Hippocampal formation (tissue), 2 donors: ENCODE measurements at places on chromosomes 7 and 10.

DNA sequence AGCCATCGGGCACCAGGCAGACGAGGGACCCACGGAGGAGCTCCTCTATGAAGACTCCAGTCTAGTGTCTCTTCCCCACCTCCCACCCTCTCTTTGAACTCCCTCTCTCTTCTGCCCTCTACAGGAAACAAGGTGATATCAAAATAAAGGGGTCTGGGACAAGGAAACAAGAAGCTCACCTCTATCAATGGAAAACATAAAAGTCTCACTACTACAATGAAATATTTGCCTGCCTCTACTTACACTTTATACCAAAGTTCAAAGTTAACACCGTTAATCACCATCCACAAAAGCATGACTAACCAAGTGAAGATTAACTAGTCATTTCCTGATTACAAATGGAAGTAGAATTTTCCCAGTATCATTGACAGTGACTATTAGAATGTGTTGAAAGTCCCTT is 82.2 kb downstream of the PARD3 start:
- no peak for DNase-seq

DNA sequence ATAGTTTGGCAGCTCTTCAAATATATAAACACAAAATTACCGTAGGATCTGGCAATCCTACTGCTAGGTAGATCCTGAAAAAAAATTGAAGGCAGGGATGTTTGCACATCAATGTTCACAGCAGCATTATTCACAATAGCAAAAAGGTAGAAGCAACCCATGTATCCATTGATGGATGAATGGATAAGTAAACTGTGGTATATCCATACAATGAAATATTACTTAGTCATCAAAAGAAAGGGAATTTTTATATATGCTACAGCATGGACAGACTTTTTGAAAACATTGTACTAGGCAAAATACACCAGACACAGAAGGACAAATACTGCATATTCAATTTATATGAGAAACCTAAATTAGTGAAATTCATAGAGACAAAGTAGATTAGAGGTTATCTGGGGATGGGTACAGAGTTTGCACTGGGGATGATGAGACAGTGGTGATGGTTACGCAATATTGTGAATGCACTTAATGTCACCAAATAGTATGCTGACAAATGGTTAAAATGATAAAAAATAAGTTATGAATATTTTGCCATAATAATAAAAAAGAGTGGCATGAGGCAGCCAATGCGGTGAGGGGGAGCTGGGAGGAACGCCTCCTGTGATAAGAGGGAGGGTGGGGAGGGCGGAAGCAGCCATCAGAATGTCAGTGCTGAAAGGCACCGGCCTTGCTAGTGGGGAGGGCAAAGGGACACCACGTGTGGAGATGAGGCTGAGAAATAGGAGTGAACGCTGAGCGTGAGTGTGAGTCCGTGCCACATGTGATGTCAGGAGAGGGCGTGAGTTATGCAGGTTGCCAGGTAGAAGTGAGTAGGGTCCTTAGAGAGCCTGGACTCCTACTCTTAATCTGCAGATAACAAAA is 386.1 kb upstream of the PODXL start:
- DNase-seq: no peak

DNA sequence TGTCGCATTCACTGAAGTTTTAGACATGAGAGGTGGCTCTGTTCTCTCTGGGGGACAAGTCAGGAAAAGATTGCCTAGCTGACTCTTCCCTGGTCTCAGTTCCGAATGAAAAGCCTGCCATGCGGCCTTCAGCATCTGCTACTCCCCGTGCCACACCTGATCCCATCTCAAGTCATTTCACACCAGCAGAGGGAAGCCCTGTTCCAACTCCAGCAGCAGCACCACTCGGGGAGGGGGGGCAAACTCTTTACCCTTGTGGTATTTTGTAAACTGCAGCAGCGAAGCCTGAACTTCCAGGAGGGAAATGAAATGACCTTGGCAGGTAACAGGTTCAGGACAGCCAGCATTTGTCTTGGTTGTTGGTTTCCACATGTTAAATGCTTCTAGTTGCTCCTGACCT is 13.8 kb downstream of the LRRC4 start:
- no peak for DNase-seq

GRCh38 chr10:79254333-79255006 is 92.8 kb upstream of the PPIF start:
- DNase-seq: no peak

- peak; percentile 59 for DNase-seq
Observed at GRCh38 chr7:97835296-97836138, 36.7 kb downstream of the ASNS start.

- no peak for DNase-seq
Observed at GRCh38 chr10:113680190-113681111, 739 bp downstream of the CASP7 start.

GRCh38 chr10:126569513-126570244 is 100.8 kb downstream of the C10orf90 start:
- peak; percentile 32 for DNase-seq

DNA sequence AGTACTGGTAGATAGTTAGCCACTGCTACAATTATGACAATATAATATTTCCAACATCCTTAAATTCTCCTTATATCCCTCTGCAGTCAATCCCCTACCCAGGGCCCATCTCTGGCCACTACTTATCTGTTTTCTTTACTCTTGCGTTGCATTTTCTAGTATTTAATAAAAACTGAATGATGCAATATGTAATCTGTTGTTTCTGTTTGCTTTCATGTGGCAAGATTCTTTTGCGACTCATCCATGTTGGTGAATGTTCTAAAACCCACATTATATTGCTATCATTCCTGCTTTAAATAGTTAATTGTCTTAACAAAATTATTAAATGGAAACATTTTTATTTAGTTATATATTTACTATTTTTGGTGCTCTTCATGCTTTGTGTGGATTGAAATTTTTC is 338.5 kb downstream of the MDFIC start:
- DNase-seq: no peak

GRCh38 chr7:65554-65953 is 126.8 kb upstream of the FAM20C start:
- no peak for DNase-seq

DNA sequence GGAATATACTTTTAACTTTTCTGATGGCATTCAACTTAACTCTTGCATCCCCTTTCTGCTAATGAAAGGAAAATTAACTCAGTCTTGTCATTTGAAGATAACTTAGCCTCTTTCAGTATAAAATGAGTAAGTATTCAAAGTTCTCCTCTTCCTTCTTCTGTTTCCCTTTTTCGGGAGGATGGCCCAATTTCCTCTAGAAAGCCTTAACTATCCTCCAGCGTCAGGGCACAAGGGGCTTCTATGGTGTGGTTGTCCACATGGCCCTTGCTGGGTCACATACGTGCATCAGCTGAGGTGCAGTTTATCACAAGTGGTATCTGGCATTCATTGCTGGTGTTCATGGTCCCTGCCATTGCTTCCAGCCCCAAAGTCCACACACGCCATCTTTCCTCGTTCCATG is 17.8 kb upstream of the GSAP start:
- no peak for DNase-seq

- DNase-seq: no peak
Observed at GRCh38 chr10:102859911-102860310, 5.9 kb downstream of the BORCS7 start.

DNA sequence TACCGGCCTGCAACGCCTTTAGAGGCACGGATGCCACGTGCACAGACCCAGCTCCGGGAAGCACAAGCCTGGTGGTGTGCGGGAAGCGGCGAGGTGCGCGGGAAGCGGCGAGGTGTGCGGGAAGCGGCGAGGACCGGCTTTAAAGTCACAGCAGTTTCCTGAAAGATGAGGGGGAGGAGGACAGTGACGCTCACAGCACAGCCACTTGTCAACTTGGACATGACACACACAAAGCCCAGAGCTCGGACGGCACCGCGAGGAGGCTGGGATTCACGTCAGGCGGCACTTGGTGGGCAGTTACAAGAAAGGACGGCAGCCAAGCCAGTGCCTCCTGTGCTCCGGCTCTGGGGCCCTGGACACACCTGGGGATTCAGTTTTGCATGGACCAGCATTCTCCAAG is 525.9 kb downstream of the DNAJB6 start:
- DNase-seq: no peak

- DNase-seq: no peak
Observed at GRCh38 chr7:42080841-42081586, 156.0 kb downstream of the GLI3 start.

DNA sequence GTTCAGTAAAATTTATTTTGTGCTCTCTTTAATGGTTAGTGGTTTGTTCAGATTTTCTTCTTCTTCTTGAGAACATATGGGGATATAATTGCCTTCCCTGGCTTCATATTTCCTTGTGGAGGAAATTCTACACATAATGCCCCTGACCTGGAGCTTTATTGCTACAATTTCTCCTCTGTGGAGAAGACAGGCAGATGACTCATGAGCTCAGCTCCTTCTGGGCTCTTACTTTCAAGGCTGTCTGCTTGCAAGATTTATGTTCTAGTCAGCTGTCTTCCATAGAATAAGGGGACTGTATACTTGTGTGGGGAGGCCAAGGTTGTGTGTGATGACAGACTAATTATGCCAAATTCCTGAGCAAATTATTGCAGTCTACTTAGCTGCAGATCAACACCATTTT is 1.6 kb downstream of the LRRD1 start:
- DNase-seq: no peak

DNA sequence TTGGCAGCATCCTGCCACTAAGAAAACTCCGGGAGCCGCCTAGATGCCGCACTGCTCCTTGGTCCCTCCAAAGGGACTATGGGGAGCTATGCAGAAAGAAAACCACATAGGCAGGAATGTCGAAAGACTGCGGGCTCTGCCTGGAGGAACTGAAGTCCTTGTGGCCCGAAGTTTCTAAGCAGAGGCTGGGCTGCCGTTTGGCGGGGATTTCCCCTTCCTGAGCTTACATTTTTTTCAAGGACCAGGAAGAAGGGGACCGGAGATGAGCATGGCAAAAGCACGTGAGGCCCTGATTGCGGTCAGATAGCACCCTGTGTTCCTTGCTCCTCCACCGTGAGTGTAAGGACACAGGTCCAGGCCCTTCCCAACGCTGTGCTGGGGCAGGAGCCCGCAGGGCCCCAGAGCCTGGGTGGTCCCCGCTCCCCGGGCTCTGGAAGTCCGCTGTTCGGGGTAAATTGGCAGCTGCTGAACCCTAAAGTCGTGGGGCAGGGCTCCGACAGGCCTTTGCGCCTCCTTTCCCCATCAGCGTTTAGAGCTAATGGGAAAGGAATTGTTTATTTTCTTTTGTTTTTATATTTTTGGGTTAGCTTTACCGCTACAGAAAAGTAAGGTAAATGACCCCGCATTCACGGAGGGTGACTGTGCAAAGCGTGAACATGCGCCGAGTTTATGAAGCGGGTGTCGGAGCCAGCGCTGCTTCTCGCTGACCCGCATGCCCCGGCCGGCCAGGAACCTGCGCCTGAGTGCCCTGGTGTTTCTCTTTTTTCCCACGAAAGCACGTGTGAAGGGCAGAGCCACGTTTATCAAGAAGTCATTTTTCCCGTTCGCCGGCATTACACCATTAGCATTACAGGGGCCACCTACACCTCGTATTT is 356.5 kb upstream of the ZNF32 start:
- DNase-seq: no peak

GRCh38 chr7:108037140-108037539 is 34.2 kb upstream of the LAMB1 start:
- no peak for DNase-seq

DNA sequence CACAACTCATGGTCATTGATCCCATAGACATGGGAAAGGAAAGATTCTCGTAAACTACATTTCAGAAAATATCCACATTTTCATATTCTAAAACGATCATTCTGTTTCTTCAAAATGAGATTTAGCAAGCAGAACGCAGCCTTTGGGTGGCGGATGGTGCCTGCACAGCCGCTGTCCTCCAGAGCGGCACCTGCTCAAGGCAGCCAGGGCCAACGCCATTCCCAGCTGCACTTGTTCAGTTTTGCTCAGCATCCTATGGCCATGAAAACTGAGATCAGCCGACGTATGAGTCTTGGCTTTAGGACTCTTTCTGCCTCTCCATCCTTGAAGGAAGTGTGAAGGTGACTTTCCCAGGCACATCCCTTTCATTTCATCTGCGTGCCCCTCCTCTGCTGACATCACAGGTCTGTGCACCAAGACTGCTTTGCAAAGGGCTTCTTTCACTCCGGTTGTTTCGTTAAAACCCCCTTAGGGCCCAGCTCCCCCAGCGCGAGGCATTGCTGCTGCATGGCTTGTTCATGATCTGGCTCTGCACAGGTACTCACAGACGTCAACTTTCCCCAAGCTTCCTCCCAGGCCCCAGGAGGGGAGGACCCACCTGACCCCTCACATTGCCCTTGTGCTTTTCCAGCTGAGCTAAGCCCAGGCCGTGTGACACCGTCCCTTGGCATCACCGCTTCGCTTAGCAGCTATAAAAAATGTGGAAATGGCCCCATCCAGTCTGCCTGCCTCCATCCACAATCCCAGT is 37.2 kb downstream of the TCERG1L start:
- DNase-seq: no peak

GRCh38 chr10:3261921-3262320 is 89.3 kb upstream of the PITRM1 start:
- DNase-seq: no peak

DNA sequence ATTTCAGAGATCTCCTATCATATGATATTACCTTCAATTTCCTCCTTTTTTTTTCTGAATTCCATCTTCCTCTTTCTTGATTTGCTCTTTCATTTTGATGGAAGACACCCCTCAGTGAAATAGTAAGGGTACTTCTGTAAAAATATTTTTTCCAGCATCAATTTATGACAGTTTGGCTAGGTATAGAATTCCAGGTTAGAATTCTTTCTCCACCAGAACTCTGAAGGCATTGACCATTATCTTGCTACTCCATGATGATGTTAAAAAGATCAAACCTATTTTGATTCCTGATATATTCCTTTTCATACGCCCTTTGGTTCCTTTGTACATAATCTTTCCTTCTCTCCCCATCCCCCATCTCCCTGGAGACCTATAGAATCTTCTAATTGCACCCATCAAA is 48.4 kb downstream of the MTPAP start:
- no peak for DNase-seq

- no peak for DNase-seq
Observed at GRCh38 chr7:92730808-92731207, 105.6 kb downstream of the CDK6 start.

DNA sequence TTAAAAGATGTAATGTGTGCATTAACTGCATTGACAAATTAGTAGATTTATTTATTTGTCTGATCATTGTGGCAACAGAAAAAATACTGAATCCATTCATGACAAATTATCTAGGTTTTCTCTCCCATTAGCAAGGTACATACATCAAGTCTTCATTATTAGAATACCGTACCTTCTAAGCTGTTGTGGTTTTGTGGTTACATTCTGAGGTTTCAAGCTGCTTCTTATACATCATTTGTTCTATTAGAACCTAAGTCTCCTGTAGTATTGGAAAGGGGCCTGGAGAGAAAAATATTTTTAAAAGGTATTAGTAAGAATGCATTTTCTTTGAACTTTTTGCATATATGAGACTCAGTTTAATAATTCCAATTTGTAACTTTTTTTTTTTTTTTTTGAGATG is 26.3 kb upstream of the CACNB2 start:
- DNase-seq: no peak

DNA sequence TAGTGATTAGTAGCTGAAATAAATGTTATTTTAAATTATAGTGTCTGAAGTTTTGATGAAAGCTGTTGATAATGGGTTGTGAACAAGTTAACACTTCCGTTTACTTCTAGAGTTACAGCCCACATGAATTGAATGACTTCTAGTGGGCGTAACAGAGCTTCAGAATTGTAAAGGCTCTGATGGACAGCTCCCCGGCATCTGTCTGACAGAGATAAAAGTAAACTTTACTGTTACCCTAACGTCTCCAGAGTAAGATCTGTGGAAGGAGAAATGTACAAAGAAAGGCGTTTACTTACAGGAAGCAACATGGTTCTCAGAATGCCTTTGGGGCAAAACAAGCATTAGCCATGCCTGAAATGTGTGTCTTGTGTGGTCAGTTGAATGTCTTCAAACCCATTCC is 124.4 kb downstream of the ADARB2 start:
- DNase-seq: no peak
